ENCODE measurements at places on chromosomes 2 and 18.

GRCh38 chr2:6835467-6835866 lies 30.2 kb downstream of the CMPK2 start:
- DNase-seq, result no peak

- no peak for DNase-seq
Measured at GRCh38 chr2:196307775-196308305, 136.5 kb upstream of the STK17B start.

- no peak for DNase-seq
Measured at GRCh38 chr2:170500770-170501169, 214.4 kb upstream of the SP5 start.

DNA sequence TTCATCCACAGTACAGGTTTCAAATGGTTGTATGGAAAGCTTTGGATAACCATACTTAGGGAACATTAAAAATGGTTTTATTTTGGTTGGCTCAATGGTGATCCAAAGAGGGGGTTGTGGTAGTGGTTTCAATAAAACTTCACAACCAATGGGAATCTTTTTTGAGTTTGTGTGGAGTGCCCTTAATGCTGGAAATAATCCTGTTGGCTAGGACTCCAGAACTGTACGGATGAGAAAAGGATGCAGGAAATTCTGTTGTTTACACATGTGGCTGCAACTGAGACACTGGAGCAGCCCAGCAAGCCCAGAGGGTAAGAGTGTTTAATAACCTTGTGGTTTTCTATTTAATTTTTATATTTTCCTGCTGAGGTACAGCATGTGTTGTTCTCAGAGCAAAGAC lies at the start of gene CCDC102B:
Gene CCDC102B, plus strand, starts transcription at position 210 of the 400 bp plus-strand sequence. CDS start 38,684 bp downstream, outside the sequence.
- DNase-seq, result no peak

DNA sequence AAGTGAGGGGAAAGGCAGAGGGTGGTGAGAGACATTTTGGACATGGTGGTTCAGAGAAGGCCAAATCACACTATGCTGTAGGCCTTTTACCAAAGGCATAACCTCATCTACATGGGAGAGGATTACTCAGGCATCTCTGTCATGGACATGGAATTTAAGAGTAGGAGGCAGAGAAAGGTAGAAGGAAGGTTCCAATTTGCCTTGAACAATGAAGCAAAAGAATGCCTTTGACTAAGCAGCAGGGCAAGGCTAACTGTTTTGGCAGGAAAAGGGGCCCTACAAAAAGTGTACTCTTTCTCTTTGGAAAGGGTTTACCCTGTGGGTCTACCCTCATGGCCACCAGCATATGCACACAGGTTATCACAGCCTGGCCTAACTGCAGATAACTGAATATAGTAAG lies 45.6 kb upstream of the RNU4ATAC start:
- no peak for DNase-seq

All from pancreas (tissue), 10 donors.